ENCODE measurements at places on chromosomes 7 and 10. TPM values are rescaled to one million over a fixed set of nuclear protein-coding genes. Genes with fewer than 3 reads are reported as not detected.

GRCh38 chr10:84613336-84614021 lies 285.1 kb downstream of the CCSER2 start:
- DNase-seq = peak; percentile 92

GRCh38 chr10:42754155-42755027 lies 28.2 kb upstream of the BMS1 start:
- peak; percentile 60 for DNase-seq

- no peak for DNase-seq
Measured at GRCh38 chr10:5830629-5831445, 17.6 kb upstream of the GDI2 start.

The FAM241B gene
- total RNA-seq = 13.7 TPM

DNA sequence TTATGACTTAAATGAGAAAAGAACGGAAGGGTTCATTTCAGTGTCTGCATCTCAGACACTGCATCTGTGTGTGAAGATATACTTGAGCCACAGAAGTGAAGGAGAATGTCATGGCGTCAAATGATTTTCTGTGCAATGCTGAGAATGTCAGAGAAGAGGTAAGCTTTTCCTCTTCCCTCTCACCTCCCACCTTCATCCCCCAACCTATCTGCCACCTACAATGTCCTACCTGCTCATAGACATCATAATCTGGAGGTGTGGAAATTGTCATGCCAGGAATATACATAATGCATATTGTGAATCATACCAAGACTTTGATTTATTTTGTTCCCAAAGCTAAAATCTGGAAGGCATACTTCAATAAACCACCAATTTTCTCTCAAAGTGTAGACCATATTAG lies 53.7 kb downstream of the CTTNBP2 start:
- no peak for DNase-seq
